Thymus (tissue), 14 donors: ENCODE measurements at places on chromosomes 6 and 20. TPM values are rescaled to one million over a fixed set of nuclear protein-coding genes. Genes with fewer than 3 reads are reported as not detected.

Gene MYB
- 84.7 TPM for total RNA-seq

Gene CDH26
- 1.8 TPM for total RNA-seq

Gene ATP5F1E
- total RNA-seq: 124 TPM

Gene PET117
- 11.9 TPM for total RNA-seq

Gene SLC26A8
- total RNA-seq: 0.09 TPM

Gene GTF2H4
- total RNA-seq: 12.9 TPM

- DNase-seq: no peak
These were observed 156.0 kb upstream of the MLN start for GRCh38 chr6:33959661-33960344.

DNA sequence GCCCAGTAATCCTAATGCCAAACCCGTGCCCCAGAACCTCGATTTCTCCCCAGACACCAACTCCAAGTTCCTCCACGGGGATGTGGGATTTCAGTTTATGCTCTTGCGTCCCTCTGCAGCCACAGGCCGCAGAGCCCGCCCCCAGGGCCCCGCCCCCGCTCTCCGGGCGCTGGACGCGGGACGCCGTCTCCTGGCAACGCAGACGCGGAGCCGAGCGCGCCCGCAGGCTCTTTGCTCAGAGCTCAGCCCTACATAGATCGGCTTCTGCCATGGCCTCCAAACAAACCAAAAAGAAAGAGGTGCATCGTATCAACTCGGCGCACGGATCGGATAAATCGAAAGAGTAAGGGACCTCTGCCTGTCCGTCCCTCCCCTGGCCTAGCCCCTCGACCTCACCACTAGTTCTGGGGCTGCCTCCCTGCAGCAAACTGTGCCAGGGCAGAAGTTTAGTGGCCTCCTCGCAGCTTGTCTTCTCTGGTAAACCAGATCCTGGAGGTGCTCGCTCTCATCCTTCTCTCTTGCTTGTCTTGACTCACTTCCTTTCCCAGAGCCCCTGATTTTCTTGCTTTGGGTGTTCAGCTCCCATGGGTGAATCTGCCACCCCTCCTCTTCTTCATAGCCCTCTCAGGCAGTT lies at the start of gene ADGB:
TSS of gene ADGB (plus strand) at position 201 of the 634 bp plus-strand sequence. CDS start at position 270, 69 bp downstream.
- DNase-seq: no peak

GRCh38 chr6:28726569-28727309 lies 197.0 kb downstream of the TRIM27 start:
- no peak for DNase-seq

- DNase-seq: no peak
These were observed at the start of gene CRISP1 for GRCh38 chr6:49866485-49866943. Gene CRISP1, minus strand, starts transcription at chr6:49866535. Its CDS starts 9,135 bp downstream, at chr6:49857400.

DNA sequence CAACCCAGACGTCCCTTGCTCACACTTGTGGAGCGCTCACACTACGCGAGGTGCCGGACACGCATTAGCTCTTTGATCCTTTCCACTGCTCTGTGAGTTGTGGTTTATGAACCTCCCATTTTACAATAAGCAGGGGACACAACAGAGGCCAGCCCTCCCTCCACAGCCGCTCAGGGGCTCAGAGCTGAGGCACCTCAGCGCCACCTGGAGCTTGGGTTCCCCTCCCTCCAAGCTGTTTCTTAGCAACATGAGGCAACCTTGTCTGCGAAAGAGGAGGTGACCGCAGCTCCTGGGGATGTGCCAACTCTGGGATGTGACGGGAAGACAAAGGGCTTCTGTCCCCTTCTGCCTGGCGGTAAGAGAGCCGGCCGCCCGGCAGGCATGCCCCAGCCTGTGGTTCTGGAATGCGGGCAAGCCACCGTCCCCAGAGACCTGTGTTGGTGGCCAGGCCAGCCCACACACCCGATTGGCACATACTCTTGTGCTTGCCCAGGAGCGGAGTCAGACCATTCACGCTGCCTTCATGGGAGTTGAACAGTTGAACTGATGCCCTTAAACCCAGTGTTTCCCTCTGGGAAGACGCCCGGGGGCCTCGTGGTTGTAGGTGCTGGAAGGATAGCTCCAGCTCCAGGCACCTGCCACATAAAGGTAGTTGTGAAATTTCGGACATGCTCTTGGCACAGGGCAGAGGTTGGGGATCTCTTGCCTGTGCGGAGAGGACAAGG lies 44.5 kb downstream of the RBM38 start:
- DNase-seq: peak; percentile 67

- no peak for DNase-seq
These were observed 353.0 kb upstream of the MAP3K7 start for GRCh38 chr6:90939906-90940305.

- no peak for DNase-seq
These were observed 12.7 kb downstream of the GCLC start for GRCh38 chr6:53532061-53532797.

GRCh38 chr6:15341311-15342001 lies 95.6 kb downstream of the JARID2 start:
- no peak for DNase-seq

GRCh38 chr6:127939442-127940066 lies 38.7 kb upstream of the THEMIS start:
- DNase-seq: no peak
